ENCODE measurements at places on chromosomes 1 and 21.
A peak's percentile ranks its signal among the peaks of the same experiment; 100 is the strongest.

GRCh38 chr21:44783020-44783696, 18.5 kb downstream of the UBE2G2 start:
- no peak for DNase-seq

- DNase-seq: peak; percentile 37
These were observed 2.2 kb upstream of the FALEC start for GRCh38 chr1:150513351-150513791.

DNA sequence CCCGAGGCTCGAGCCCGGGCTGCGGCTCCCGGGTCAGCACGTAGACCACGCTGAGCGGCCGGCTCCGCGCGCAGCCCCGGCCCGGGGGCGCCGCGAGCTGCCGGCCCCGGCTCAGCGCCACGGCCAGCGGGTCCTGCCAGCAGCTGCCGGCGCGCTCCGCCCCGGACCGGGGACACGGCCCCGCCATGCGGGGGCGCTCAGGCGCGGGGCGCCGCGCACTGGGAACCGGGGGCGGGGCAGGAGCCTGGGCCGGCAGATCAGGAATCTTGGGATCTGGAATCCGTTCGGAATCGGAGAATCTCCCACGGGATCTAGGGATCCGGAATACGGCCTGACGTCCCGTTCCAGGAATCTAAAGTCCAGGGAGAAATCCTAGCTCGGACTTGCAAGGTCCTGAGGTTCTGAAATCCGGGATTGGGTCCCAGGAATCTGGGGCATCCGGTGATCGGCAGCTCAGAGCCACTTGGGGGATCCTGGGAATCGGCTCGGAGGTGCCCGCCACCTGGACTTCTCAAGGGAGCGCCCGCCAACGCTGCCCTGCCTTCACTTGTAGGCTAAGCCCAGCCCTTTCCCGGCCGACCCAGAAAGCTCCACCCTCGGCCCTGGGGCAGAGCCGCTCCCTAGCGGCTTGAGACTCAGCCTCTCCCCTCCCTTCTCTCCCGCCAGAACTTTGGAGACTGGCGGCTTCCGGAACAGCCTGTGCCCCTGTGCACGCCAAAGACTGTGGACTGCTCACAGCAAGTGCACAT, at the start of gene MAP3K6:
TSS of gene MAP3K6 (minus strand) at position 551 of the 749 bp plus-strand sequence. CDS start at position 187, 364 bp downstream.
- DNase-seq: peak; percentile 39

DNA sequence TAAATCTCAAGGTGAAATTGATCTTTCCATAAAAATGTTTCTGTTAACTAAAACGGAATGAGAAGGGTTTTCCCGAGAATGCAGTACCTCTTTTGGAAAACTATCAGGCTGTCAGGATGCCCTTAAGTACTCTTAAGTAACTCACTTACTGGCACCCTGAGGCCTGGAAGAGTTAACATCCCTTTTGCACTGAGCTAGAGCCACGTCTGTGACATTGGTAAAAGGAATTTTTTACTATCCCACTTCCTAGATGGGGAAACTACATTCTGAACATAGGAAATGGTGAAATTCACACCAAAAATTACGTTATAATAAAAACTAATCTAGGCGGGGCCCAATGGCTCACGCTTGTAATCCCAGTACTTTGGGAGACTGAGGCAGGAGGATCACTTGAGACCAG, 39.7 kb upstream of the MAP10 start:
- DNase-seq: no peak

DNA sequence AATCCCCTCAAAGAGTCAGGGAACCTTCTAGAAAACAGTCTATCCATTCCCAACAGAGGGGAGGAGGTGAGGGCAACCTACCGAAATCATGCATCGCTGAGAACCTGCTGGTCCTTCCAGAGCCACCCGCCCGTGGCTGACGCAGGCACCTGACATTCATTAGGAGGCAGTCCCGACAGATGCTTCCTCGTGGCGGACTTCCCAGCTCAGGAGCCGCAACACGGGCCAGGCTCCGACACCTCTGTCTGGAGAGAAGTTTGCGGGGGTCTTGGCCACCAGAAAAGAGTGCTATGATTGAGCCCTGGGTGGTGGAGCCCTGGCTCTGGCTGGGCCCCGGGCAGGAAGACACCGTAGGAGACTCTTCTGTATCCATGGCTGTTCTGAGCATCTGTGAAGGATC, 86.4 kb upstream of the ARHGEF16 start:
- no peak for DNase-seq

GRCh38 chr1:8883491-8883890, 5.0 kb upstream of the ENO1 start:
- no peak for DNase-seq

DNA sequence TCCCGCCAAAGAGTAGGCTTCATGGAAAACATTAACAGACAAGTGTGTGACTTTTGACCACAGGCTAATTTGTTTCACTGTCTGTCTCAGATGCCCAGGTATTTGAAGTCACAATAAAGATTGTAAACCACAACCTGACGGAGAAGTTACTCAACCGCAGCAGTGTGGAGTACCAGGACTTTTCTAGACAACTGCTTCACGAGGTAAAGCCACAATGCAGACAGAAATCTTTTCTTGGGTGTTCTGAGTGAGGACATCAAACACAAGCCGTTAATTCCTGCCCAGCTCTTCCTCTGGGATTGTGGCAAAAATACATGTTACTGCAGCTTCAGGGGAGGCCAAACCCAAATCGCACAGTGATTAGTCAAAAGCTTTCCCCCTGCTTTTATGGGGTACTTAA, 31.0 kb downstream of the UMODL1 start:
- no peak for DNase-seq

GRCh38 chr1:204463125-204464060, 31.2 kb downstream of the PIK3C2B start:
- DNase-seq: no peak

DNA sequence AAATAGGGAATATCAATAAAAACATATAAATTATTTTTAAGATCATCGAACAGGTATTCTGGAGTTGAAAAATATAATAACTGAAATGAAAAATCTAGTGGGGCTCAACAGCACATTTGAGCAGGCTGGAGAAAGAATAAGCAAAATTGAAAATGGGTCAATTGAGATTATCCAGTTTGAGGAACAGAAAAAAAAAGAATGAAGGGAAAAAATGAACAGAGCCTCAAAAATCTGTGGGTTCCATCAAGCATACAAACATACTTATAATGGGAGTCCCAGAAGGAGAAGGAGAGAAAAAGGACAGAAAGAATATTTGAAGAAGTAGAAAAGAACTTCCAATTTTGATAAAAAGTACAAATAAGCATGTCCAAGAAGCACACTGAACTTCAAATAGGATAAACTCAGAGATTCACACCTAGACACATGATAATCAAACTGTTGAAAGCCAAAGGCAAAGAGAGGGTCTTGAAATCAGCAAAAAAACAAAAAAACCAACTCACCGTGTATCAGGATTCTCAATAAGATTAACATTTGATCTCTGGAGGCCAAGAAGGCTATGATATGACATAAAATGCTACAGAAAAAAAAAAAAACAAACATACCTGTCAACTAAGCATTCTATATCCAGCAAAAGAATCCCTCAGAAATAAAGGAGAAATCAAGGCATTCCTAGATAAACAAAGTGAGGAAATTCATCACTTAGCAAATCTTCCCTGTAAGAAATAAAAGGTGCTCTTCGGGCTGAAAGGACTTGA, 5.4 kb upstream of the COQ8A start:
- DNase-seq: no peak

DNA sequence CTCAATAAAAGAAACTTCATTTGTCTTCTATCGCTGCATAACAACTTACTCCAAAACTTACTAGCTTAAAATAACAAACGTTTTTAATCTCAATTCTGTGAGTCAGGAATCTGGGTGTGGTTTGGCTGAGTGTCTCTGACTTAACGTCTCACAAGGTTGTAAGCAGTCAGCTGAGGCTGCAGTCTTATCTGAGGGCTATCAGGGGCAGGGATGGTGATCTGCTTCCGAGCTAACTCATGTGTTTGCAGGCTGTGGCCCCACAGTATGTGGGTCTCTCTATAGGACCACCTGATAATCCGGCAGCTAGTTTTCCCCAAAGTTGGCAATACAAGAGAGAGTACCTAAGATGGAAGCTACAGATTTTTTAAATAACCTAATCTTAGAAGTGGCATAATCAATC, 234.2 kb upstream of the FGGY start:
- no peak for DNase-seq

DNA sequence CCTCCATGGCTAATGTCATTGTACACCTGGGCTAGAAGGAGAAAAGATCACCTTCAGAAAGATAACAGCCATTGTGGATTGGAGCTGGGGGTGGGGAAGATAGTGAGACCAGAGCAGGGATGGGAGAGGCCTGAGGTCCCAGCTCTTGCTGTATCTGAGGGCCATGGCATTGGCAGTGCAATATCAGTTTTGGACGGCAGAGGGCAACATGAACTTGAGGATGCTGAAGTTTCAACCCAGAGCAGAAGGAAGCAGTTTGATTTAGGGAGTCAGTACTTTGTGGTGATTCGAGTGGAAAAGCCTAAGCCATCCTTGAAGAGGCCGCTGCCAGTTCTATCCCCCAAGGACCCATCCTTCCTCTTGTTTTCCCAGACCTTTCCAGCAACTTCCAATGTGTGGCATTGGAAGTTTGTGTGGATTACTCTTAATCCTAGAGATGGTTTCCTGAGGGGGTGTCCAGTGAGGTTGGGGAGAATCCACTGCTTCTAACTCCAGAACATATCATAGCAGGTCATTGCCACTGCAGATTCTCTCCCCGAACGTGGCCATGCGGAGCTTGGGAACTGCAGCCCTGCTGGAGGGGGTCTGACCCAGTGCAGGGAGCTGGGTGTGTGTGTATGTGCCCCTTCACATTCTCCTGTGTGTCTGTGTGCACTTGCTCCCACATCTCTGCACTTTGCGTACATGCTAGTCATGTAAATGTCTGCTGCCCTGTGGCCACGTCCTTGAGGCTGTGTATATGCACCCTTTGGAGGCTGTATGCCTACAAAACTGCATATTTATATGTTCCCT, 24.1 kb downstream of the SLC26A9 start:
- DNase-seq: peak; percentile 83

DNA sequence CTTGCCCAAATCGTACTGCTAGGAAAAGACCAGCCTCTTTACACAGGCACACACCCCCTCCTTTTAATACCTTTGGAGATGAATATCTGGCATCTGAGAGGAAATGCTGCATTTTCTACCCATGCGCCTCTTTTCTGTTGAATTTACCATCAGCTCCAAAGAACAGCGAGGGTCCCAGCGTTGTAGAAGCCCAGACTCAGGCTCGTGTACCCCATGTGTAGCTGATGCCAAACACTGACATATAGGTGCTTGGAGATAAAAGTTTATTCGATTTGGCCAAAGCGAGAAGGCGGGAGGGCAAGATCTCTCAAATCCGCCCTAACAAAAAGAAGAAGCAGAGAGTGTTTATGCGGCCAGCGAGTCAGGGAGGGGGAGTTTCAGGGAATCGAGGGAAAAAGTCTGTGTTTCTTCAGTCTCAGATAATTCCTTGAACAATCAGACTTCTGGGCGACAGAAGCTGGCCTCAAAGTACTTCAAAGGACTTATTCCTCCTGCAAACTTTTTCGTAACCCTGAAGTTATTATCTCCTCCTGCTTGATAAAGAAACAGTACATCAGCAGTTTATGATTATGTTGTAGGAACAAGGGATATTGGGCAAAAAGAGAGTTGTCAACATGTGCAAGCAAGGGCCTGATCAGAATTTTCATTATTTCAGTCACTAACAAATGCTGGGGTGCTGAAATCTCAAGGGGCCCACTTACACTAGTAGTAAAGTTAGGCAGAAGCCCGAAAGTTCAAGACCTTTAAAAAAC, 642 bp upstream of the CREG1 start:
- no peak for DNase-seq

GRCh38 chr21:39094087-39094780, 89.0 kb downstream of the PSMG1 start:
- DNase-seq: no peak

GRCh38 chr1:200150721-200151120, 123.2 kb downstream of the NR5A2 start:
- DNase-seq: no peak

DNA sequence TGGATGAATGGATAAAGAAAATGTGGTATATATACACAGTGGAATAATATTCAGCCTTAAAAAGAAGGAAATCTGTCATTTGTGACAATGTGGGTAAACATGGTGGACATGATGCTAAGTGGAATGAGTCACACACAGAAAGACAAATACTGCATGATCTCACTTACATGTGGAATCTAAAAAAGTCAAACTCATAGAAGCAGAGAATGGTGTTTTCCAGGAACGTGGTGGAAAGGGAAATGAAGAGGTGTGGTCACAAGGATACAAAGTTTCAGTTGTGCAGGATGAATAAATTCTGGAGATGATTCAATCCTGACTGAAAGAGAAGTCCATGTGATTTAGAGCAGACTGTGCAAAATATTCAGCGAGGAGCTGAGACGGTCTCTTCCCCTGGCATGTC, 56.6 kb downstream of the RYR2 start:
- no peak for DNase-seq

DNA sequence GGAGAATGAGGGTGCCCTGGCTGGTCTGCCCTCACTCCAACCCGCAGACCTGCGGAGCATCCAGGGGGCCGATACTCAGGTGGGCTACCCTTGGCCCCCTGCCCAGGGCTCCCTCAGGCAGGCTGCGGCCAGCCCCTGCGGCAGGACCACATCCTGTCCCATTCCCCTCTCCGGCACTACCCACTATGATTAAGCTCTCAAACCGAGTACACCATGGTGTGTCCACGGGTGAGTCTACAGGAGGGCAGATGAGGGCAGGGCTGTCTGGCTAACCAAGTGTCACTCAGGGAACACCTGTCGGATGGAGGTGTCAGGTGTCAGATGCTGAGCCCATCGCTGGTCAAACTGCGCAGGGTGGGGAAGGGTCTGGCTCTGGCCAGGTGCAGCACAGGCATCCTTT, 47.2 kb downstream of the SLC66A1 start:
- no peak for DNase-seq

DNA sequence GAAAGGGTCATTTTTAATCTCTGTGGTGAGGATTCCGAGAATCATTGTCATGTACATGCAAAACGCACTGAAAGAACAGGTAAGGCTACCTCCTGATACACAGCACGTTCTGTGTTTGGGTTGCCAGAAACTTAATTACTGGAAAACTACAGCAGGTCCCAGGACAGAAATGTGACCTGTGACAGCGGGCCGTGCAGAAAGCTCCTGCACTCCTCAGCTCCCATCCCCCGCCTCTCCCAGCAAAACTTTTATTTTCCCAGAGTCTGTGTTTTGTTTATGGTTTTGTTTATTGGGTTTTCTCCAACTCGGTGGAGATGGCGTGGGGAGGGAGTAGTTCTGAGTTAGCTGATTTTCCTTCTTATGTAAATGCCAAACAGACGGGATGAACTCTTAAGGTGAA, 44.7 kb downstream of the SLC44A3 start:
- no peak for DNase-seq

Data from NCI-H1694 (cell line).